Sigmoid colon (tissue), 7 donors: ENCODE measurements at places on chromosomes 12 and 14. TPM values are rescaled to one million over a fixed set of nuclear protein-coding genes. Genes with fewer than 3 reads are reported as not detected.

DNA sequence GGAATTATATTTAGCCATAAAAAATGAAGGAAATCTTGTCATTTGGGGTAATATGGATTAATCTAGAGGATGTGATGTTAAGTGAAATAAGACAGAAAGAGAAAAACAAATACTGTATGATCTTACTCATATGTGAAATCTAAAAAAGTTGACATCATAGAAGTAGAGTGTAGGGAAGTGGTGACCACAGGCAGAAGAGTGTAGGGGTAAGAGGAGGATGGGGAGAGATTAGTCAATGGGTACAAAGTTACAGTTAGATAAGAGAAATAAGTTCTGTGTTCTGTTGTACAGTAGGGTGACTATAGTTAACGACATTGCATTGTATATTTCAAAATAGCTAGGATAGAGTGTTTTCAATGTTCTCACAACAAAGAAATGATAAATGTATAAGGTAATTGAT is 87.0 kb downstream of the TSHR start:
- no peaks in the 10 kb centered on the region for H3K36me3 ChIP-seq
- H3K4me1 ChIP-seq: no peaks in the 10 kb centered on the region
- DNase-seq: no peak
- no peaks in the 10 kb centered on the region for H3K27me3 ChIP-seq
- H3K27ac ChIP-seq: no peak overlapping the region

EGLN3 gene
- total RNA-seq: 13.0 TPM

DNA sequence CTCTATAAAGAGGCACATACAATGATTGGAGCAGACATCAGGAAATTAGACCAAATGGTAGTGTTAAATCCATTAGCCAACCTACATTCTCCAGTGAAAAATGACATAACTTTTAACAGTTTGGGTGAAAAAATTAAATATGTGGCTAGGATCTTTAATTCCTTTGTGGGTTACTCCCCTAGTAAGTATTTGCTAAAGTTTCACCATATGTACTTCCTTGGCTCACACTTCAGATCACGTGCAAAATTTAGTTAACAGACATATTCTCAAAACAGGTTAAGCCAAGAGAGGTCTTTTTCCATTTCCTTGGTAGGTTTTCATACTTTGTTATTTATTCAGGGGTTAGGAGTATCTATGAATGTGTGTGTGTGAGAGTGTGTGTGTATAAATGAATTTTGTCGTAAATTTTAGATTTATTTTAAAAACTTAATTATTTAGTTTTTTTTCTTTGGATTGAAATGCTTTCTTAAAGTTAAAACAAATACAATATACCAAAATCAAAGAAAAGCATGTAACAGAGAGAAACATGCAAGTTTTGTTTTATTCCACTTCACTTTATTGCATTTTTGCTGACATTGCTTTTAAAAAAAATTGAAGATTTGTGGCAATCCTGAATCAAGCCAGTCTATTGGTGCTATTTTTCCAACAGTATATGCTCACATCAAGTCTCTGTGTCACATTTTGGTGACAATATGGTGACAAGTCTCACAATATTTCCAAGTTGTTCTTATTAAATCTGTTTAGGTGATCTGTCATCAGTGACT is 258.7 kb downstream of the FLRT2 start:
- H3K27me3 ChIP-seq: no peaks in the 10 kb centered on the region
- no peak for DNase-seq
- H3K36me3 ChIP-seq: no peaks in the 10 kb centered on the region
- no peaks in the 10 kb centered on the region for H3K4me1 ChIP-seq

- no peak overlapping the region for H3K4me3 ChIP-seq
- no peaks in the 10 kb centered on the region for H3K4me1 ChIP-seq
- H3K27ac ChIP-seq: no peak overlapping the region
- H3K27me3 ChIP-seq: peaks cover 3% of the 10 kb centered on the region
Measured at GRCh38 chr14:101596742-101597141, 35.4 kb downstream of the DIO3 start.

- no peak for DNase-seq
- H3K4me1 ChIP-seq: no peaks in the 10 kb centered on the region
- H3K27me3 ChIP-seq: no peaks in the 10 kb centered on the region
- no peak overlapping the region for H3K4me3 ChIP-seq
Measured at GRCh38 chr12:105590571-105590970, 260.1 kb downstream of the C12orf75 start.

- H3K4me1 ChIP-seq: no peaks in the 10 kb centered on the region
- no peak overlapping the region for H3K4me3 ChIP-seq
- H3K27me3 ChIP-seq: no peaks in the 10 kb centered on the region
- peak overlapping the region; percentile 65 for H3K27ac ChIP-seq
- DNase-seq: no peak
- H3K36me3 ChIP-seq: no peaks in the 10 kb centered on the region
Measured at GRCh38 chr14:59213368-59214315, 25.2 kb downstream of the DAAM1 start.

DNA sequence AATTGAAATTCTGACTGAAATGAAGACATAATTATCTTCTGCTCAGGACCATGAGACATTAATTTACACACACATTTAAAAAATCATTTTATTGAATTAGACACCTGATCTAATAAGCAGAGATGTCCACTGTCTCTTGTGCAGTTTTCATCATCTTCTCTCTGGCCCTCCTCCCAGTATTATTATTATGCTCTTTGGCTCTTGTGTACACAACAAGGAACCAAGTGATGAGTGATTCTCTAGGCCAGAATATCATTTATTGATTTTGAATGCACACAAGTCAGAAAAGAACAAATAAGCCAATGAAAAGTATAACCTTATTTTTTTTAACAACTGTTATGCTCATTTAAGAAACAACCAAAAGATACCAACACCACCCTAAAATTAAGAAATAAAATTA is 244.7 kb upstream of the KRR1 start:
- no peaks in the 10 kb centered on the region for H3K4me1 ChIP-seq
- no peaks in the 10 kb centered on the region for H3K27me3 ChIP-seq
- H3K27ac ChIP-seq: no peak overlapping the region
- no peaks in the 10 kb centered on the region for H3K36me3 ChIP-seq
- no peak overlapping the region for H3K4me3 ChIP-seq

- no peaks in the 10 kb centered on the region for H3K36me3 ChIP-seq
- H3K4me3 ChIP-seq: no peak overlapping the region
- H3K4me1 ChIP-seq: no peaks in the 10 kb centered on the region
- no peaks in the 10 kb centered on the region for H3K27me3 ChIP-seq
Measured at GRCh38 chr14:80078501-80078900, 132.8 kb downstream of the DIO2 start.

RD3L gene
- total RNA-seq: not detected

GRCh38 chr12:128613837-128614590 is 209.7 kb downstream of the SLC15A4 start:
- no peaks in the 10 kb centered on the region for H3K4me1 ChIP-seq
- no peak for DNase-seq
- H3K4me3 ChIP-seq: no peak overlapping the region
- H3K27ac ChIP-seq: no peak overlapping the region

DNA sequence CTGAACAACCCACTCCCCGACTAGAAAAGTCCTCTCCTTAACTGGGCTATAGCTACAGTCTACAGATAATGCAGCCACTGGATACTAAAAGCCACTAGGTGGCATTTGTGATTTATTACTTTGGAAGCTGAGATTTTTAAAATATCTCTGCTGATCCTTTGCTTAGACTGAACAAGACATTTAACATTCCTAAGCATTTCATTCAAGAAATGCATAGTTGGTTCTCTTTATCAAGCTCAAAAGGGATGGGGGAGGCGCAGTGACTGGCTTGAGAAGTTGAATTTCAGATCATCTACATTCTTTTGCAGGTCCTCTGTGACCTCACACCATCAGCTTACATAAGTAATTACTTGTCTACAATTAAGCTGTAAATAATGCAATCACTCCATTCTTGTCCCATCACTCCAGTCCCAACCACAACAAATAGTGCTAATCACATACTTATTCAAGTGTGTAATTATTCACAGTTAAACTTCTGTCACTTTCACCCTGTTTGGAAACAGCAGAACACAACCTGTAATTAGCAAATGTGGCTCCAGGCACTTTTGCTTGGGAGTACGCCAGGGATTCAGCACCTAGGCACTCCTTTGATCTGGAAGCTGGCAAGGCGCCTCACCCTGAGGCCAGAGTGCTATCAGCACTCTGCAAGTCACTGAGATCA is 203.6 kb downstream of the NOVA1 start:
- no peaks in the 10 kb centered on the region for H3K27me3 ChIP-seq
- no peak overlapping the region for H3K27ac ChIP-seq
- DNase-seq: no peak
- H3K36me3 ChIP-seq: no peaks in the 10 kb centered on the region

- H3K4me3 ChIP-seq: no peak overlapping the region
- H3K36me3 ChIP-seq: no peaks in the 10 kb centered on the region
- DNase-seq: no peak
- H3K27me3 ChIP-seq: no peaks in the 10 kb centered on the region
- no peaks in the 10 kb centered on the region for H3K4me1 ChIP-seq
- no peak overlapping the region for H3K27ac ChIP-seq
Measured at GRCh38 chr14:78182722-78183121, 12.5 kb downstream of the NRXN3 start.

- H3K4me3 ChIP-seq: no peak overlapping the region
- no peaks in the 10 kb centered on the region for H3K27me3 ChIP-seq
- H3K27ac ChIP-seq: no peak overlapping the region
Measured at GRCh38 chr12:119479121-119479561, 114.4 kb upstream of the TMEM233 start.

DNA sequence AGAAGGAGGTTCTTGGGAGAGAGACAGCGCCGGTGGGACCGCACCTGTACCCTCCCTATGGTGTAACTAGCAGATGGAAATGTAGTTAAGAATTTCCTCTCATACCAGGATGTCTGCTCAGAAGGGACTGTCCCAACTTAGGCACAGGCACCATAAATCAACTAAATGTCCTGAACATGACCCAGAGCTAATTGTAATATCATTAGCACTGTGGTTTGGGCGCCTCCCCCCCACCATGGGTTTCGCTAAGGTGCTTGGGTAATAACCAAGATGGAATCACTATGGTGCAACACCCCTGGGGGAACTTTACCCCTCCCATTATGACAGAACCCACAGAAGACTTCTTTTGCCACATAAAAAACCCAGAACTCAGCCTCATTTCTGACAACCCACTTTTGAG is 15.9 kb downstream of the ZNF641 start:
- no peak overlapping the region for H3K27ac ChIP-seq
- no peaks in the 10 kb centered on the region for H3K4me1 ChIP-seq
- no peak overlapping the region for H3K4me3 ChIP-seq
- H3K27me3 ChIP-seq: no peaks in the 10 kb centered on the region
- no peaks in the 10 kb centered on the region for H3K36me3 ChIP-seq

- no peak overlapping the region for H3K4me3 ChIP-seq
- DNase-seq: no peak
- H3K36me3 ChIP-seq: no peaks in the 10 kb centered on the region
- H3K4me1 ChIP-seq: peaks cover 9% of the 10 kb centered on the region
- no peaks in the 10 kb centered on the region for H3K27me3 ChIP-seq
Measured at GRCh38 chr12:15334225-15334624, 11.9 kb downstream of the PTPRO start.

PIANP gene
- total RNA-seq: 0.55 TPM

DNA sequence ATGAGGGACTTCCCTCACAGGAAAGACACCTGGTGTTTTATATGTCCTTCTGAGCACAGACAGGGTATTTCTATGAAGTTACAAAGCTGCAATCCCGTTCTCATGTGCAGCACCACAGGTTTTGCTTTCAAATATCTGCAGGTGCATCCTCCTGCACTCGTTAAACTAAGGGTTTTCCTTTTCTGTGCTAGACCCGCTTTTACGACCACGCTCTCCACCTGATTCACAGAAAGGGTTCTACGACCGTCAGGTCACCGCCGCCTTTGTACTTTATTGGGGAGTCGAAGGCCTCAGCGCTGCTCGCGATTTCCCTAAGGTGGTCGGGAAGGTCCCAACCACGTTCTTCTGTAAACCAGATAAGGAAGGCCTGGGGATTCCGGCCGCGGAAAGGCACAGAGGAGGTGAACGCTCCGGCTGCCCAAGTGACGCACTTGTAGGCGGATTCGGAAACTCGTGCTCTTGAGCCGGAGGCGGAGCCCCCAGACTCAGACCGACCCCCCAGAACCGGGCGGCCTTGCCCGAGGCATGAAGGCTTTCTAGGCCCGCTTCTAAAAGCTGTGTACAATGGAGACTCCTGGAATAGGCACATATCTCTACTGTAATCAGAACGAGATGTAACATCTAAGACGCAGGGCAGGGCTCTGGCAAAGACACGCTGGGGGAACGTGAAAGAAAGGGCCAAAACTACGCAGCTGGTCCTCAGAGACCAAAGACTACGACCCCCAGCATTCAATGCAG is 995 bp upstream of the HSP90B1 start:
- peak overlapping the region; percentile 51 for H3K4me3 ChIP-seq
- H3K27me3 ChIP-seq: no peaks in the 10 kb centered on the region
- peak; percentile 95 for DNase-seq
- H3K27ac ChIP-seq: peak overlapping the region; percentile 96

DNA sequence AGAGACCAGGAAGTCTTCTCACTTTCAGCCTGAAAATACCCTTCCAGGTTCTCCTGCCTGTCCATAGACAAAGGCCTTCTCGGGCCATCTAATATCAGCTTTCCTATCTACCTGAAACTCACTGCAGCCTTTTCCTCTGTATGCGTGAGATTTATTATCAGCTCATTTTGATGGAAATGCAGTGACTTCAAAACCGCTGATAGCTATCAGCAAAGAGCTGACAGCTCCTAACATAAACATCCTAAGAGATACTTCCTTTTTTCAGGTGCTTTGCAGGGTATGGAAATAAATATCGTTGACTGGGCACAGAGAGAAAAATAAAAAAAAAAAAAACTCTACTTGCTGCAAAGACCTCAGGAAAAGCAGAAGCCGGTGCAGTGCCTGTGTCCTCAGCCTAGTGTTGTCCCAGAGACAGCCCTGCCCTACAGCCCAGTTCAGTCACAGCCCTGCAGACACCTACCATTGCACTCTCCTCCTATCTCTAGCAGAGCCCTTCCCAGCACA is 215.0 kb upstream of the EGLN3 start:
- peaks cover 8% of the 10 kb centered on the region for H3K4me1 ChIP-seq
- H3K36me3 ChIP-seq: no peaks in the 10 kb centered on the region
- H3K27me3 ChIP-seq: no peaks in the 10 kb centered on the region
- DNase-seq: no peak
- H3K4me3 ChIP-seq: no peak overlapping the region

GRCh38 chr14:83974647-83975163 is 1555.2 kb upstream of the FLRT2 start:
- H3K27me3 ChIP-seq: no peaks in the 10 kb centered on the region
- no peak overlapping the region for H3K4me3 ChIP-seq
- no peaks in the 10 kb centered on the region for H3K4me1 ChIP-seq

KRT77 gene
- total RNA-seq: not detected

ERP27 gene
- total RNA-seq: not detected

- no peak overlapping the region for H3K4me3 ChIP-seq
- no peak for DNase-seq
- H3K36me3 ChIP-seq: no peaks in the 10 kb centered on the region
- H3K27ac ChIP-seq: no peak overlapping the region
- H3K27me3 ChIP-seq: no peaks in the 10 kb centered on the region
Measured at GRCh38 chr12:129186952-129187351, 333.7 kb downstream of the GLT1D1 start.

- no peak overlapping the region for H3K4me3 ChIP-seq
- no peak overlapping the region for H3K27ac ChIP-seq
- H3K27me3 ChIP-seq: no peaks in the 10 kb centered on the region
- DNase-seq: no peak
- H3K36me3 ChIP-seq: no peaks in the 10 kb centered on the region
Measured at GRCh38 chr12:26863515-26863914, 30.5 kb upstream of the ITPR2 start.
